ENCODE measurements at places on chromosomes 2 and 18.

DNA sequence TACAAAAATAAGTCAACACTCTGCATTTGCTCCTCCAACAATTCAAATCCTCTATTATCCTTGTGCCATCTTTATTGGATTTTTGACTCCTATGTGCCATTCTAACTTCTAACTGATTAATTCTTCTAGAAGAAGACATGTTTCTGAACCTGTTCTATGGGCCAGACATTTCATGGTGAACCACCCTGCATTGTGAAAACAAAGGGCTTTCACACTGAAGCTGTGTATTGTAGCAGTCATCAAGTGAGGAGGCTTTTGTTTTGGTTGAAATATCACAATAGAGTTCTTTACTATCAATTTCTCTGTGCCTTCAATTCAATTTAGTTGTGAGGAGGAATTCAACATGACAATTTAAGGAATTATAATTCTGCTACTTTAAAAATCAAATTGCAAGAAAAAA, 357.9 kb downstream of the PLCL1 start:
- DNase-seq: no peak

- no peak for DNase-seq
These were observed 150.6 kb upstream of the UBE2E3 start for GRCh38 chr2:180829836-180830235.

DNA sequence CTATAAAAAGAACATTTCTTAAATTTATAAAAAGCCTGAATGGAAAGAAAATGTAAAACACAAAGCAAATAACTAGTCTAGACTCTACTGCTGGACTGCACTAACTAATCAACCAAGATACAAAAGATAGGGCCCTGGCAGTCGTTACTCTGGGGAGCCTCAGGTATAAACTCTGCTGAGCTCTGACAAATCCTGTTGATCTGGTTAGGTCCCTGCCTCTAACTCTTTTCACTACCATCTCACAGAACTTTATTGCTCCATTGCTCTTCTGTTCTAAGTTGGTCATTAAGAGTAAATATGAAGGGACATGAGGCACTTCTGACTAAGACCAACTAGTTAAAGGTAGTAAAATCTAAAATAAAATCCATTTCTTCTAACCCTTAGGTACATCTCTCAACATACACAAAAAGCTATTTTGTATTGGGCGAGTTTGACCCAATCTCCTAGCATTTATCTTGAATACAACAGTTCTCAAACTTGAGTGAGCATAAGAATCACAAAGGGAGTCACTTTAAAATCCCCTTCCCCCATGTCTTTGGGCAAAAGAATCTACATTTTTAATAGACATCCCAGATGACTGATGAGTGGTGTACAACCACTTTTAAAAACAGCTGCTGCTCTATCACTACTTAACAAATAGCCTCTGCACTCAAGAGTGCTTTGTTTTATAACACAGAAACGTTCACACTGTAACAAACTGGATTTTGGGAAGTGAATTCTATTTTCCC, 2.5 kb downstream of the CHN1 start:
- no peak for DNase-seq

DNA sequence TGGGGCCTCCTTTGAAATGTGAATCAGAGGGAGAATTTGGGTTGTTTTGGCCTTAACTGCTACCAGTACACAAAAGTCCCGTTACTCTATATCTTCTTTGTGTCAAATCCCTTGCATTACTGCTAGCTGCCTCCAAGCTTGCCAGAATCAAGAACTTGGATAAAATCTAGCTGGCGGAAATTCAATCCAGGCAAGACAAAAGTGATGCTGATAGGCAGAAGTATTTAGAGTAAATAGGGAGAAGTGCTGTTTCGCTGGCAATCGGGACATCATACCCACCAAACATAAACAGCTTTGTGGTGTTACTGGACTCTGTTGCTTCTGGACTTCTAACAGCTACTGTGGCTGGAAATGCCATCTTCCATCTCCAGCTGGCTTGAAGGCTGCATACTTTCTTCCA, 2.5 kb downstream of the IFIH1 start:
- DNase-seq: no peak

DNA sequence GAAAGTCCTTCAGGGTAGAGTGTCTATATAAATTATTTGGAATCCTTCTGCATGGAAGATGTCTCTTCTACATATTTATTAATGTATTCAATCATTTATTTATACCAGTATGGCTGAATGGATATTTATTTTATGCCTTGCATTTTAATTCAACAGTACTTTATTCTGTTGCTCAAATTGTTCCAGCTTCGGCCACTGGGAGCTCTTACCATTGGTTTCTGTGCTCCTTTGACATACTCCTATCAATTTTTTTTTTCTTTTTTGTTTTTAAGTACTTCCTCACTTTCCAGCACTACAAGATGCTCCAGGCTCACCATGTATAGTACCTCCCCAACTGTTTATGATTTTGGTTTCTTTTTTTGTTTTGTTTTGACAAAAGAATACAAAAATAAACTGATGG, 39.4 kb upstream of the WIPF1 start:
- no peak for DNase-seq

Data from NCI-H524 (cell line).